Fibroblast of skin of left quadriceps (primary cell): ENCODE measurements at places on chromosomes 3 and 15.

DNA sequence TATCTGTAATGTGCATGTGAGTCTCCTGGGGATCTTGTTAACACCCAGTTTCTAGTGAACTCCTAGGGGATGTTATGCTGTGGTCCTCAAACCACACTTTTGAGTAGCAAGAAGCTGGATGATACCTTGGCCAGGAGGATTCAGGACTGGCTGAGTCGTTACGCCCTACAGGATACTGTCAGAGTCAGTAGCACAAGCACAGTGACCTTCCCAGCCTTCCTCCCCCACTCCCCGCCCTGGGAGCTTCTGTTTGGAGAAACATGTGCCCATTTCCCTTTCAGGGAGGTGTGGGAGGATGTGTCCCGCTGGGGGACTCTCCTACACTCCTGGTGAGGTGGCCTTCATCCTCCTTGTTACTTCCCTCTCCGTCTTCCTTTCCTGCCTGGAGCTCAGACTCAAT is 76.4 kb upstream of the TRPM1 start:
- DNase-seq = no peak

GRCh38 chr3:194860725-194861124 is 175.0 kb downstream of the FAM43A start:
- DNase-seq = no peak

GRCh38 chr3:58419780-58420507 is 13.7 kb downstream of the PDHB start:
- no peak for DNase-seq

GRCh38 chr3:113552851-113553250 is 20.5 kb downstream of the SIDT1 start:
- no peak for DNase-seq

GRCh38 chr3:47794544-47794943 is 8.4 kb upstream of the DHX30 start:
- DNase-seq = no peak

DNA sequence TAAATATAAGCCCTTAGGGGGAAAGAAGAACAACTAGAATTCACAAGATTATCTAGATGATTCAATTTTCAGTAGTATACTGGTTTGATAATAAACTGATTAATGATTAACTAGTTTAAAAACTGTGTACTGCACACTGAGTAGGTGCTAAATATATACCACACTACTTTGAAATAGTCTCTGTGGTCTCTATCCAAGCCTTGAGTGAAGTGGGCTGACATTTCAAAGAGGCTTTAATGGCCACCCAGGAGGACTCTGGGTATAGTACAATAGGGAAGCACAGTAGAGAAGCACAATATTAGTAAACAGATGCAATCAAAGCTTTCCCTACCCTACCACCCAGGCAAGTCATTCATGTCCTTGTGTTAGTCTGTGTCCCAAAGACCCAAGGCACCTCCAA is 46.7 kb downstream of the FILIP1L start:
- no peak for DNase-seq

- DNase-seq = no peak
These were observed 373.3 kb upstream of the RBMS3 start for GRCh38 chr3:28907616-28908015.

DNA sequence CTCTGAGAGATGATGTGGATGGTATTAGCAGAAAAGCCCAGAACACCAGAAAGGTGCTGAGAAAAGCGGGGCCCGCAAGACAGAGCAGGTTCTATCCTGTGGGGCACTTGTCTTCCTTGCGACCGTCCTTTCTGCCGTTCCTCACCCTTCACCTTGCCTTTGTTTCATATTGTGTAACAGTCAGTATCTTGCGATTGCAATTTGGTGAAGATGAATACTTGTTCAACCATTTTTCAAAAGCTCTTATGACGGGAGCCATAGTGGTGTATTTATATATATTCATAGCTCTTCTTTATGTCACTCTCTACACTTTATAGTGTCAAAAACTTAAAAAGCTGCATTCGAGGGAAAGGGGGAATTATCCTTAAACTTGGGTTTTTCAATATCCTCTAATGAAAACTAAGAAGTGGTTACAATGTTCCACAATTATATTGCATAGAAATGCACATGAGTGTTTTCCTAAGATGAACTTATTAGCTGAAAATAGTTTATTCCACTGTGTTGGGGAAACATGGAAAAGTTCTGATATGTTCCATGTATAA is 797 bp downstream of the MAP3K13 start:
- no peak for DNase-seq

- DNase-seq = no peak
These were observed 143.3 kb upstream of the RBMS3 start for GRCh38 chr3:29137601-29138000.

GRCh38 chr3:24829011-24829581 is 334.4 kb upstream of the THRB start:
- no peak for DNase-seq

DNA sequence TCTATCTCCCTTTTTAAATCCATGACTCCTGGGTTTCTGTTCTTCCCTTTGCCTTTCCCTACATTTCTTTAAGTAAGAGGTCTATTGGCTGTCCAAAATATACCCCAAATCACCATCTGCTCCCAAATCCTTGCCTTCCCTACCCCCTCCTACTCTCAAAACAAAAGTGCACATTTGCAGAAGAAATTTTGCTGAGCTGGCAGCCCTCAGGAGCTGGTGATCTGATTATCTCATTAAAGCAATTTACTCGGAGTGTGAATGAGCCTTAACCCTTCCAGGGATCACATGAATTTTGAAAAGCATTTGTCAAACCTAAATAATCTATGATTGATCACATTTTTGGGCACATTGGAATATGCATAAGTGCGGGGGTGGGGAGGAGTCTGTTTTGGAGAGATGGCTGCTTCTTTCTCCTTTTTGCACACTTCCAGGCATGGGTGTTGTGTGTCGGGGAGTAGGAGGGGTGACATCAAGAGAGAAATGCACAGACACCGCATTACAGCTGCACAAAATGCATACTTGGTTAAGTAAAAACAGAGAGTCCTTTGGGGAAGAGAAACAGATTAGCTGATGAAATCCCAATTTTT is 892.6 kb downstream of the TUSC7 start:
- DNase-seq = no peak
